ENCODE measurements at places on chromosomes 2 and 18.
A peak's percentile ranks its signal among the peaks of the same experiment; 100 is the strongest.

GRCh38 chr2:134232461-134232860 is 21.4 kb upstream of the MGAT5 start:
- no peak for DNase-seq

GRCh38 chr2:157840568-157841156 is 35.5 kb downstream of the ACVR1 start:
- no peak for DNase-seq

DNA sequence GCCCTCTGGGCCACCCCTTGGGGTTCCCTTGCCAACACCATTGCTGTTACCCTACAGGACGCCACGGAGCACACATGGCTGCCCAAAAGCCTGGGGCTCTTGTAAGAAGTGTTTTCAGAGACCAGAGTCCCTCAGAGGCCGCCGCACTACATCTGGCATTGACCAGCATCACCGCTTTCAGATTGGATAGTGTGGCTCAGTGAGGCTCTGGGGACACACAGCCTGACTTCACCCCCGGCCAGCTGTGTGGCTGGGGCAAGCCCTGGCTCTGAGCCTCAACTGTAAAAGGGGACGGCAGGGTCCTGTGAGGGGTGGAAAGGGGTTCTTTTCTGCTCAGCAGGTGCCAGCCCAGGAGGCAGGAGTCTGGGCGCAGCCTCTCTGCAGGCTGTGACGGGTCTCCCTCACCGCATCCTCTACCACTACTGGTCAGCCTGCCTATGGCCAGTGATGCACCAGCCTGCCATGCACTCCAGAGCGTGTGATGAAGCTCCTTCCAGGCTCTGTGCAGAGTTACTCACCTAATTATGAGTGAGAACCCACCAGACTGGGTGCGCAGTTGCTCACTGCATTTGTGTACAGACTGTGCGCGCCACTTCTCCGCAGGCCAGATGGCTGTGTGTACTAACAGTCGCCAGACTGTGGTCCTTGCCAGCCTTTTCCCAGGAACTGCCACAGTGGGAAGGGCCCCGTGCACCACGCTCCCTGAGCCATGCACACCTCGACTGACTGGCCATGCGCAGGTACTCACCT is 10.7 kb upstream of the OTOF start:
- no peak for DNase-seq

DNA sequence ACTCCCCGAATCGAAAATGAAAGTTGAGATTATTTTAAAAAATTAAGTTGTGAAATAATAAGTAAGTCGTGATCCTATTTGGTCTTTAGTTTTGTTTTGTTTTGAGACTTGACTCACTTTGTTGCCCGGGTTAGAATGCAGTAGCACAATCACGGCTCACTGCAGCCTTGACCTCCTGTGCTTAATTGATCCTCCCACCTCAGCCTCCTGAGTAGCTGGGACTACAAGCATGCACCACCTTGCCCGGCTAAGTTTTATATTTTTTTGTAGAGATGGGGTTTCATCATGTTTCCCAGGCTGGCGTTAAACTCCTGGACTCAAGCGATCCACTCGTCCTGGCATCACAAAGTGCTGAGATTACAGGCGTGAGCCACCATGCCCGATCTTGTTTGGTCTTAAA is 326.2 kb downstream of the MYCN start:
- no peak for DNase-seq

- no peak for DNase-seq
These were observed 883.7 kb downstream of the CPS1 start for GRCh38 chr2:211440107-211440506.

DNA sequence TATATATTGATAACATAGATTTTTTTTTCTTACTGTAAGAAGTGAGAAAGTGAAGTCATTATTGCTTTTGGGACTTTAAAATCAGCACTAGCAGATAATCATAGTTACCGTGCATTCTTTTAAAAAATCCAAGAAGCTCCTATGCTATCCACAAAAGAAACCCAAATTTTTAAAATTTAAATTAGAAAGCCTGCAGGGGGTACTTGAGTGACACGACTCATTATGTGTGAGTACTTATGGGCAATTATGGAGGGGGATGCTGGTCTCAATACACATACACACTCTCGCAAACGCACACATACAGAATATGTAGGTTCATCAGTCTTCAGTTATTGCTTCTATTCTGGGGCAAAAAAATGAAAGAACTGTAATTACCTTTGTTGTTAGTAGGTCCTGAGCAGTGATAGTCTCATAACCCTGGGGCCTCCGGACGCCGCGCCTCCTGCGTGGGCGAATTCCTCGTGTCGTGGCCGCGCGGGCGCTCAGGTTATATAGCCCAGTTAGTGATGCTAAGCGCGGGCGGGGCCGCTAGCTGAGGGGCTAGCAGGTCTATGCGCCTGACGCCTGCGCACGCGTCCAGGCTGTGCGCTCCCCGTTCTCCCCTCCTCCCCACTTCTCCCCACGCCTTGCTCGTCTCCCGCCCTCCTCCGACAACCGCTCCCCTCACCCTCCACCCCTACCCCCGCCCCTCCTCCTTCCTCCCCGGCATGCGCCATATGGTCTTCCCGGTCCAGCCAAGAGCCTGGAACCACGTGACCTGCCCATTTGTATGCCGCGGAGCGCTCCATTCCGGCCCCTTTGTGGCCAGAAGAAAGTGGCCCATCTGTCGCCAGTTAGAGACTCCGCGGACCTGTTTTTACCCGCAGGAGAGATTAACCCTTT is at the start of gene NEUROD1:
Gene NEUROD1 (minus strand): TSS at position 463 of the 882 bp plus-strand sequence. CDS start 1,657 bp downstream, outside the sequence.
- DNase-seq = no peak

DNA sequence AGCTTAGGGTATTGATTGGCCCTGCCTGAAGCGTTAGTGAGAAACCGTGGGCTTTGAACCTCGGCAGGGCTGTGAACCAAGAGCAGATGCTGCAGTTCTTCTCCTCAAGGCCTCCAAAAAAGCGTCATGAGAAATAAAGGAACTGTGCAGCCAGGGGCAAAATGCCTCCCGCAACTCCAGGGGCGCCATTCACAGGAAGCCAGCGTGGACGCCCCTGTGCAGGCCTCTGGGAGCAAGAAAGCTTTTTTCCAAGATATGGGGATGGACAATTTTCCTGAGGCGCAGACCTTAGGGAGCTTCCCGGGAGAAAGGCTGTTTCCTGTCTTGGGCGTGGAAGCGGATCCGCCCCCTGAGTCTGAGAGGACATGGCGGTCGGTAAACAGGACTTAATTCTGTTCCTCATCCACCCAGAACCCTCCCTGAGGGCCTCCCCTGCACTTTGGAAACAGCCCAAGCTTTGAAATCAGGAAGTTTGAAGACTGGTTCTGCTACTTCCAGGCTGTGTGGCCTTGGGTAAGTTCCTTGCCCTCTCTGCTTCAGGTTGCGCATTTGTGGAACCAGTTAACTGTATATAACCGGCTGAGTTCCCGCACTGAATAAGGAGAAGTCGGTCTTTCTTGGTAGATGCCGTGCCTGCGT is 29.6 kb upstream of the CABLES1 start:
- no peak for DNase-seq

- no peak for DNase-seq
These were observed 93.4 kb upstream of the ARHGAP28 start for GRCh38 chr18:6636091-6636490.

GRCh38 chr2:101405351-101405899 is 18.1 kb upstream of the CREG2 start:
- no peak for DNase-seq

- DNase-seq = no peak
These were observed 22.7 kb downstream of the RAB31 start for GRCh38 chr18:9730786-9731185.

DNA sequence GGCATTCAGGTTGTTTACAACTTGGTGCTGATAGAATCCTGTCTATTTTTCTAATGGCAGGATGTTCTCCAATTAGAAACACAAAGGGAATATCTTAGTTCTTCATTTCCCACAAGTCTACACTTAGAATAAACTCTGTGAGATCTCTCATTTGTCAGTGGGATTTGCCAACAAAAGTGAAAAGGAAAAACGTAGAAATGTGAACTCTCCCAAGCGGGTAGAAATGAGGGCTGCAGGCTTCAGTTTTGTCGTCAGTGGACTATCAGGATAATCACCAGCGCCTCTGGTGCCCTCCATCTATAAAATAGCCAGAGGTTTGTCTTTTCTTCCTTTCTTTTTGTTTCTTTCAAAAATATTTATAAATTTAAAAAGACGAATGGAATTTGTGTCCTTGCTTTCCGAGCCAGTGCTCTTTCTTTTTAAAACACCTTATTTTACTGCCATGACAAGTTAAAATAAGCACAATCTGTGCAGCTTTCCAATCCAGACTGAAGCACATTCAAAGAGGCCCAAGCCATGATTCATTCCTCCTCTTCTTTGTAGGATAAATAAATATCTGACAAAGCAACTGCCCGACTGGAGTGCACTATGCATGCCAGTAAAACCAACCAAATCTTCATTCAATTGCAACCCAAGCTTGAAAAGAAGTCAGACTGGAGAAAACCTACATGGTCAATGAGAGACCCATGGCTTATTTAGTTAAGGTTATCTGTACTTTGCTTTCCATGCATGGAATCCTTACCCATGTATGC is 185.8 kb downstream of the ANKRD44 start:
- no peak for DNase-seq

- no peak for DNase-seq
These were observed 35.4 kb downstream of the CACNB4 start for GRCh38 chr2:152063325-152063924.

DNA sequence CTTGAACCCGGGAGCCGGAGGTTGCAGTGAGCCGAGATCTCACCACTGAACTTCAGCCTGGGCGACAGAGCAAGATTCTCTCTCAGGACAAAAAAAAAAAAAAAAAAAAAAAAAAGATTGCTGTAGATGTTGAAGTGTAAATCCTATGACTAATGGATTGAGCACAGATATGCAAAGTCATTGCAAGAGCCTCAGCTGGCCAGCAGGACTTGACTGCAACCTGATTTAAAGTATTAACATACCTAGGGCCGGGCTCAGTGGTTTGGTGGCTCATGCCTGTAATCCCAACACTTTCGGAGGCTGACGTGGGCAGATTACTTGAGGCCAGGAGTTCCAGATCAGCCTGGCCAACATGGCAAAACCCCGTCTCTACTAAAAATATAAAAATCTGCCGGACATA is 103.4 kb upstream of the MSH2 start:
- no peak for DNase-seq

GRCh38 chr2:121755237-121756111 is at the start of gene TSN:
Gene TSN, plus strand, starts transcription at chr2:121755651. Its CDS starts 129 bp downstream, at chr2:121755780.
- peak; percentile 97 for DNase-seq

GRCh38 chr18:48777744-48778116 is 173.0 kb downstream of the SMAD7 start:
- DNase-seq = no peak

GRCh38 chr2:158651358-158652057 is 143.6 kb upstream of the DAPL1 start:
- DNase-seq = no peak

DNA sequence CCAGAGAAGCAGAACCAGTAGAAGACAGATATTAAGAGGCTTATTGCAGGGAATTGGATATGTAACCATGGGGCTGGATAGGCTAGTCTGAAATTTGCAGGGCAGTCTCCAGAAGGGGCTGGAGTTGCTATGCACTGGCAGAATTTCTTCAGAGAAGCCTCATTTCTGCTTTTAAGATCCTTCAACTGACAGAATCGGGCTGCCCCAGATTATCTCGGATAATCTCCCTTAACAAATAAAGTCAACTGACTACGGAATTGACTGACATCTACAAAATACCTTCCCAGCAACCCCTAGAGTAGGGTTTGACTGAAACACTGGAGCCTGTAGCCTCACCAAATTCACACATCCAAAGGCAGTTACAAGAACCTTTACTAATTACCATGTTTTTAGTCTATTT is 136.4 kb downstream of the SOCS6 start:
- DNase-seq = no peak

GRCh38 chr2:26628561-26629345 is 12.4 kb downstream of the CIB4 start:
- DNase-seq = no peak

- DNase-seq = peak; percentile 11
These were observed 117.0 kb upstream of the EML6 start for GRCh38 chr2:54606393-54606958.

DNA sequence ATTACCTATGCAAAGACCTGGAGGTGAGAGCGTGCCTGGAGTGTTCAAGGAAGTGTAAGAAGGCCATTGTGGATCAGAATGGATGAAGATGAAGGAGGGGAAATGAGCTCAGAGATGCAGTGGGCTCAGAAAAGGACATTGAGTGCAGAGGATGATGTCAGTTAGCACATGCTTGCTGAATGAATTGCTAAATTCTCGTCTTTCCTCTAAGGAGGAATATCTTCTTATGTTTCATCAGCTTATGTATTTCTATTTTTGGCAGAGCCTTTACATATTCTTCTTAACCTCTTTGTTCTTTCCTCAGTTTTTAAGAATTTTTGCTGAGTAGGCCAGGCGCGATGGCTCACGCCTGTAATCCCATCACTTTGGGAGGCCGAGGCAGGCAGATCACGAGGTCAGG is 30.9 kb downstream of the FAM171B start:
- no peak for DNase-seq

DNA sequence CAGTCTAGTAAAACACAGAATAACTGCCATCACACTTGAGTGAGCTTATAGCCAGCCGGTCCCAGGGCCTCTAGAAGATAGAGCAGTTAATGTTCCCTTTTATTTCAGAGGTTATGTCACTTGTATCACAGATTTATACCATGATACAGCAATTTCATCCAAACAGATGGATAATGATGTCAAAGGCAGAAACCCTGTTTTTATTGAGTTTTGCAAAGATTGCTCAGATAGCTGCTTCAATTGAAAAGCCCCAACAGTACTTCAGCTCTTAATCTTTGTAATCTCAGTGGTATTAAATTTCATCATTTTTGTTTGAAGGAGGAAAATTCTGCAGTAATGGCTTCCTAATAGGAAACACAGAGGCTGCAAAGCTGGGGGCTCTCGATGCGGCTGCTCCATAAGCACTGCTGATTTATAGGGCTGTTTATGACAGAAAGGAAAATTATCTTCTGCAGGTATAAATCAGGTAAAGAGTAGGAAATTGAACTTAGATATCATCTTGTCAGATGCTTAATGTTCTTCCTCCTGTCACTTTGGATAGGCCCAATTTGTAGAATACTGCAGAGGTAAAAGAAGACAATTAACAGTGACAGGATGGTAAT is 112.3 kb downstream of the LNPK start:
- DNase-seq = peak; percentile 82

DNA sequence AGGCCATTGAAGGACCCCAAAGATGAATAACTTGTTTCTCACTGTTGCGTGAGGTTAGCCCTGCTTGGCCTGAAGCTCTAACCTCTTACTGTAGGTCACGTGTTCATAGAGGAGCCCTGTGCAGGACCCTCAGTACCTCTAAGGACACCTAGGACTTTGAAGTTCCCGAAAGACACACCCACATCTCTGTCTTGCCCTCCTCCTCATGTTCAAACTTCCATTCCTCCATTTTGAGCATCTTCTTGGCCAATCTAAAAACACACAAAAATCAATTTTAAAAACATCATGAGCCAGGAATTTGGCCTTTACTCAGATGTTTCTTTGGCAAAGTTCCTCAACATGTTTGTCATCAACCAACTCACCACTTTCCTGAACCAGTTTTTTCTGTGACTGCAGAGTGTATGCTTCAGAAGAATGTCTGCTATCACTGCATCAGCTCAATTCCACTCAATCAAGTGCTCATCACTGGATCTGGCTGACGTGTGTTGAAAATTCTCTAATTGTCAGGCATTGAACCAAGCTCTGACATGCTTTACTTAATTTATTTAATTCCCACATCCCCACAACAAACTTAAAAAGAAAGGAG is 101.6 kb downstream of the AP1S3 start:
- no peak for DNase-seq

- no peak for DNase-seq
These were observed 3.8 kb downstream of the GRB14 start for GRCh38 chr2:164617466-164617865.

Data from NCI-H1436 (cell line).